Neural progenitor cell (in vitro differentiated cells): ENCODE measurements at places on chromosomes 11 and 22. TPM values are rescaled to one million over a fixed set of nuclear protein-coding genes. Genes with fewer than 3 reads are reported as not detected.
A peak's percentile ranks its signal among the peaks of the same experiment; 100 is the strongest.

The CENPM gene
- total RNA-seq: 20.2 and 45.3 TPM in 2 replicates

GRCh38 chr11:84497981-84498411, 1129.1 kb downstream of the DLG2 start:
- H3K4me1 ChIP-seq: no peaks in the 10 kb centered on the region
- H3K36me3 ChIP-seq: no peaks in the 10 kb centered on the region
- no peak overlapping the region for H3K27ac ChIP-seq
- no peak overlapping the region for H3K4me3 ChIP-seq
- no peaks in the 10 kb centered on the region for H3K27me3 ChIP-seq

The MS4A6E gene
- total RNA-seq: not detected in 2 replicates

DNA sequence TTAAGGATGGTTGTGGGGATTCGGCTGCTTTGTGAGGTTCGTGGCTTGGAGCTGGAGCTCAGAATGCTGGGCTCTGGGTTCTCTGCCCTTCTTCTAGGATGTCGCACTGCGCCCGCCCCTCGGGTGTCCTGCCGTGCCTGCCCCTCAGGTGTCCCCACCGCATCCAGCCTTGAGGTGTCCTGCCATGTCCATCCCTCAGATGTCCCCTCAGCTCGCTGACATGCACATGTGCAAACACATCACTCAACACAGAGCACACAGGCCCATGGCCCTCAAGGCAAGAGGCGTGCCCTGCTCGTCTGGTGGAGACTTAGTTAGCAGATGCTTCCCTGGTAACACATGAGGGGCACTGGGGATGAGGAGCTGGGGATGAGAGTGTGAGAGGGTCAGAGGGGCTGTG, 359.3 kb downstream of the TBC1D22A start:
- H3K4me3 ChIP-seq: no peak overlapping the region
- no peaks in the 10 kb centered on the region for H3K27me3 ChIP-seq
- no peak for DNase-seq
- peaks cover 6% of the 10 kb centered on the region for H3K4me1 ChIP-seq
- H3K27ac ChIP-seq: no peak overlapping the region
- no peaks in the 10 kb centered on the region for H3K36me3 ChIP-seq

The TEAD1 gene
- total RNA-seq: 93.8 and 98.3 TPM in 2 replicates

DNA sequence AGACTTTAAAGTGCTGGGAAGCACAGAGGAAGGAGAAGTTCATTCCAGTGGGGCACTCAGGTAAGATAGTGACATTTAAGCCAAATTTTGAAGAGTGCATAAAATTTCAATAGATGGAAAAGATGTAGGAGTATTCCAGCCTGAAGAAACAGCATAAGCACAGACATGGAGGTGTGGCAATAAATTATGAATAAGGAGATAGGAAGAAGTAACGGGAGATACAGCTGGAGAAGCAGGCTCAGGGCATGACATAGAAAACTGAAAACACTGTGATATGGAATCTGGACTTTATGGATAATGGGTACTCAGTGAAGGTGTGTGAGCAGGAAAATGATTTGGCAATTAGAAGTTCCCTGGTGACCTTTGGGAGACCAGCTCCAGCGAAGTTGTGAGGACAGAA, 33.3 kb downstream of the P4HA3 start:
- H3K27me3 ChIP-seq: no peaks in the 10 kb centered on the region
- DNase-seq: no peak
- no peaks in the 10 kb centered on the region for H3K4me1 ChIP-seq
- H3K4me3 ChIP-seq: no peak overlapping the region

DNA sequence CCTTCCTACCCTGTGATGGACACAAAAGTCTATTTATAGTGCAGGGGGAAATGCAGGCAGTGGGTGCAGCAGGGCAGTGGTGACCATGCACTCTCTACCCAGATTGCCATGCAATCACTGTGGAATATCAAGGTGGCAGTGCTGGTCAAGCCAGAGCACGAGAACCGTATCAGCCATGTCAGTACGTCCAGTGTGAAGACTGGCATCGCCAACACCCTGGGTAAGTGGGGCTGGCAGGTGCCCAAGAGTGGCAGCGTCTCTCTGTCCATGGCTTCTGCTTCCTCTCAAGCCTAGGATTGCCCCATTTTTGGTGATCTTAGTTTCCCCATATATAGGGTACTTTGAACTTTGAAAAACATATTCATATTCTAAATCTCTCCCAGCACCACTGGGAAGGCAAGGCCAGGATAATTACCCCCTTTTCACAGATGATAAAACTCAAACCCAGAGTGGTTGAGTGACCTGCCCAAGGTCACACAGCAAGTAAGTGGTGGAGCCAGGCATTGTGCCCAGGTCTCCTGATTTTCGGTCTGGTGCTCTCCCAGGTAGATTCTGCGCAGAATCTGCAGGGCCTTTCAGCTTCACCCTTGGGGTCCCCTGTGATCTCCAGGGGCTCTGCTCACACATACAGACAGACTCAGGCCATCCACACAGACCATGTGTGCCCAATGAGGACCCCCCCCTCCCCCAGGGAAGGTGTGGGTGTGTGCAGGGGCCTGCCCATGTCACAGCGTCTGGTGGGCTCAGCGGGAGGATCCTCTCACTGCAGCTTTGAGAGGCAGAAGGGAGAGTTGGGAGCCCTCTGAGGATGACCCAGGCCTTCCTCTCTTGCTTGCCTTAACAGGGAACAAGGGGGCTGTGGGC, 7.1 kb downstream of the INPPL1 start:
- H3K4me3 ChIP-seq: no peak overlapping the region
- no peaks in the 10 kb centered on the region for H3K4me1 ChIP-seq
- no peaks in the 10 kb centered on the region for H3K36me3 ChIP-seq

DNA sequence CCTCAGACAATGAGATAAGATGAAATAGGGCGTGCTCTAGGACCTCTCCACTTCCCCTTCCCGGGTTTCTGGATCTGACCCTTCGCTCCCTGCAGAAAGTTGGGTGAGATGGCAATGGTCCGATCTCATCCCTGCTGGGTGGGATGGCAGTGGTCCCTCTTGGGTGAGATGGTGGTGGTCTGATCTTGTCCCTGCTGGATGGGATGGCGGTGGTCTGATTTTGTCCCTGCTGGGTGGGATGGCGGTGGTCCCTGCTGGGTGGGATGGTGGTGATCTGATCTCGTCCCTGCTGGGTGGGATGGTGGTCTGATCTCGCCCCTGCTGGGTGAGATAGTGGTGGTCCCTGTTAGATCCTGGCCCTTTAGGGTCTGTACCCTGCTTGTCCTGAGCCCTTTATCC, 21.3 kb downstream of the ST14 start:
- no peaks in the 10 kb centered on the region for H3K36me3 ChIP-seq
- no peak overlapping the region for H3K4me3 ChIP-seq
- H3K27ac ChIP-seq: no peak overlapping the region
- no peak for DNase-seq

The DRICH1 gene
- not detected in 2 replicates for total RNA-seq

The CCDC116 gene
- 0.15 TPM in 1 of 2 replicates, not detected in the other for total RNA-seq

DNA sequence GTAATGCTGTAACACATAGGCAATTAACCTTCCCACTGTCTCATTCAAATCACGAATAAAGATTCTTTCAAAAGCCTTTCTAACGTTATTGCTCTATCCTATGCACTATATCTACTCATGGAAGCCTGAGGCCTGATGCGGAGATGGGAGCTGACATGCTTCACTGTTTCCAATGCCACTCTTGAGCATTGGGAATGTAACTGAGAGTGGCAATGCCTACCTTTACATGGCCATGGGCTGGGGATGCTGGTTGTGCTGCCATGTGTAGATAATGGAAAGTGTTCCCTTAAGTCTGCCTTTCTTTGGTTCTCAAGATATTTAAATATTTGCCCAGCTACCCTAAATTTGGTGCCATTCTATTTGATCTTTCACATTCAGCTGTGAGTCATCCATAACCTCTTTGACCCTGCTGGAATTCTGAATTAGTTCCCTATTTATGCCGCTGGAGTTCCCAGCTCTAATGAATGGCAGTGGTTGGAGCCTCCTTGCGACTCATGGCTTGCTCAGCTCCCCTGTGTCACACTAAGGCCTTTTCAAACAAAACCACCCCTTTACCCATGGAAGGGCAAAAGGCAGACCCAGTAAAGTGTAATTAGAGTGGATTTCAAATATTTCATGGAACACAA, 21.4 kb upstream of the DKK3 start:
- no peaks in the 10 kb centered on the region for H3K27me3 ChIP-seq
- H3K4me1 ChIP-seq: peaks cover 5% of the 10 kb centered on the region
- H3K4me3 ChIP-seq: no peak overlapping the region
- DNase-seq: no peak
- no peak overlapping the region for H3K27ac ChIP-seq

The PHF21B gene
- total RNA-seq: 6.7 and 22.6 TPM in 2 replicates

DNA sequence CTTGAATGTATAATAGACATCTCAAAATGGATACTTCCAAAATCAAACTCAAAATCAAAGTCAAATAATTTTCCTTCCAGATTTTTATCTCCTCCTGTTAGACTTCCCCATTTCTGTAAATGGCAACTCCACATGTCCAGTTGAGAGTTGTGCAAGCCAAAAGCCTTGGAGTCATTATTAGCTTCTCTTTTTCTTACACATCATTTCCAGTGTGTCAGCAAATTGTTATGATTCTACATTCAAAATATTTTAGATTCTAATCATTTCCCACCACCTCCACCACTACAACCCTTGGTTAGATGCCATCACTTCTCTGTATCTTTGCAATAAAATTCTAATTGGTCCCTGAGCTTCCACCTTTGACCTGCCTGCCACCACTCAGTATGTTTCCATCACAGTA, 155.7 kb downstream of the CNTN5 start:
- no peaks in the 10 kb centered on the region for H3K4me1 ChIP-seq
- no peak for DNase-seq
- H3K36me3 ChIP-seq: no peaks in the 10 kb centered on the region
- no peak overlapping the region for H3K4me3 ChIP-seq
- H3K27ac ChIP-seq: no peak overlapping the region
- no peaks in the 10 kb centered on the region for H3K27me3 ChIP-seq

- no peak within 1 kb of the TSS for H3K4me3 ChIP-seq
- H3K36me3 ChIP-seq: no peaks in the 10 kb centered on the region
- H3K4me1 ChIP-seq: peaks cover 26% of the 10 kb centered on the region
- peak within 1 kb of the TSS; percentile 57 for H3K27ac ChIP-seq
- no peaks in the 10 kb centered on the region for H3K27me3 ChIP-seq
Observed at GRCh38 chr22:39097098-39098020, at the start of gene APOBEC3H. Gene APOBEC3H, plus strand, starts transcription at chr22:39097244. Its CDS starts 3,035 bp downstream, at chr22:39100279.

- no peak overlapping the region for H3K27ac ChIP-seq
- peaks cover 15% of the 10 kb centered on the region for H3K4me1 ChIP-seq
- peak; percentile 63 for DNase-seq
- peak overlapping the region; percentile 83 for H3K4me3 ChIP-seq
- no peaks in the 10 kb centered on the region for H3K36me3 ChIP-seq
- peaks cover 86% of the 10 kb centered on the region for H3K27me3 ChIP-seq
Observed at GRCh38 chr11:30585125-30585891, 845 bp downstream of the MPPED2 start.
